ENCODE measurements at places on chromosomes 2 and 18. TPM values are rescaled to one million over a fixed set of nuclear protein-coding genes. Genes with fewer than 3 reads are reported as not detected.
A peak's percentile ranks its signal among the peaks of the same experiment; 100 is the strongest.

- no peaks in the 10 kb centered on the region for H3K36me3 ChIP-seq
- no peak overlapping the region for H3K4me3 ChIP-seq
- H3K4me1 ChIP-seq = no peaks in the 10 kb centered on the region
- peak; percentile 5 for DNase-seq
- H3K27ac ChIP-seq = no peak overlapping the region
These were observed 294.2 kb downstream of the NDUFA10 start for GRCh38 chr2:239730897-239731296.

DNA sequence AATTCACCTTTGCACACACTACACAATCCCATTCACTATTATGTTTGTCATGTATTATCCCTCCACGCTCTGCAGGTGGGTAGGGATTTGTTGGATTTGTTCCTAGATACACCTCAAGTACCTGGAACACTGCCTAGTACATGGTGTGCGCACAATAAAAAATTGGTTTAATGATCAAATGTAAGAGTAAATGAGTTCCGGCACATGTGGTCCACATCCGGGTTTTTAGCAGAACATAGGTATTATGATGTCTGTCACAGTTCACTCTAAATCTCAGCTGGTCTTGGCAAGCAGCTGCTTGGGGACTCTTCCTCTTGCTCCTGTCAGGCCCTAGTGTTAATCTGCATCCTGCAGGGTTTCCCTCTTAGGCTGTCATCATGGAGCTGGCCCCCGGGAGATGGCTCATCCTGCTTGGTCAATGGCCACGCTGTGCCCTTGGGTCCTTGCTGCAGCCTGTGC lies 21.8 kb upstream of the IL1R1 start:
- DNase-seq = no peak
- no peaks in the 10 kb centered on the region for H3K4me1 ChIP-seq
- H3K27ac ChIP-seq = peak overlapping the region; percentile 72
- no peaks in the 10 kb centered on the region for H3K36me3 ChIP-seq
- H3K4me3 ChIP-seq = no peak overlapping the region

- peak; percentile 68 for DNase-seq
- peak overlapping the region; percentile 31 for H3K27ac ChIP-seq
- no peaks in the 10 kb centered on the region for H3K27me3 ChIP-seq
- H3K4me3 ChIP-seq = no peak overlapping the region
These were observed 5.8 kb upstream of the ACAA2 start for GRCh38 chr18:49819071-49819662.

- peaks cover 4% of the 10 kb centered on the region for H3K36me3 ChIP-seq
- no peak for DNase-seq
- H3K27me3 ChIP-seq = no peaks in the 10 kb centered on the region
- no peak overlapping the region for H3K4me3 ChIP-seq
- H3K4me1 ChIP-seq = no peaks in the 10 kb centered on the region
- H3K27ac ChIP-seq = no peak overlapping the region
These were observed 51.8 kb downstream of the ATIC start for GRCh38 chr2:215363461-215364156.

DNA sequence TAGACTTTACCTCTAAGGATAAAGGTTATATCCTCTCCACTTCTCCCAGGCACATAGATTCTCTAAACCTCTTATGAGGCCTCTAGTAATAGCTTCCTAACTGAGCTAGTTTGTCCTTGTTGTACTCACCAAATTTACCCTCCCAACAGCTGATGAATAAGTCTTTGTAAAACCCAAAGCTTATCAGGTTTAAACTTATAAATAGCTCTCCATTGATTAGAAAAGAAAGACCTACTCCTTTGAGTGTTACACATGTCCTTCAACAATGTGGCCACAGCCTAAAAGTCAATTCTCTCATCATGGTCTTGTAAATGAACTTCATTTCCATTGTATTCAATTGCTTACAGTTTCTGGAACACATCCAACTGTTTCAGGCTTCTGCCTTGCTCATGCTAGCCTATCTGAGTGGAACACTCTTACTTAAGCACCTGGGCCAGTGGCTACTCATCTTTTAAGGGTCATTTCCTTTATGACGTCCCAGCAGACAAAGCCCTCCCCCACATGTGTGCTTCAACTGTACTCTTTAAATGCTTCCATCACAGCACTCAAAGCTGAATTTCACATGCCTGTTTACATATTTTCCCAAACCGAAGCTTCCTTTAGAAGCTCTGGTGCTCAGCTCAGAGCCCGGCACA lies 131.6 kb downstream of the CDH2 start:
- no peaks in the 10 kb centered on the region for H3K4me1 ChIP-seq
- H3K27ac ChIP-seq = no peak overlapping the region
- no peak overlapping the region for H3K4me3 ChIP-seq
- H3K27me3 ChIP-seq = no peaks in the 10 kb centered on the region

DNA sequence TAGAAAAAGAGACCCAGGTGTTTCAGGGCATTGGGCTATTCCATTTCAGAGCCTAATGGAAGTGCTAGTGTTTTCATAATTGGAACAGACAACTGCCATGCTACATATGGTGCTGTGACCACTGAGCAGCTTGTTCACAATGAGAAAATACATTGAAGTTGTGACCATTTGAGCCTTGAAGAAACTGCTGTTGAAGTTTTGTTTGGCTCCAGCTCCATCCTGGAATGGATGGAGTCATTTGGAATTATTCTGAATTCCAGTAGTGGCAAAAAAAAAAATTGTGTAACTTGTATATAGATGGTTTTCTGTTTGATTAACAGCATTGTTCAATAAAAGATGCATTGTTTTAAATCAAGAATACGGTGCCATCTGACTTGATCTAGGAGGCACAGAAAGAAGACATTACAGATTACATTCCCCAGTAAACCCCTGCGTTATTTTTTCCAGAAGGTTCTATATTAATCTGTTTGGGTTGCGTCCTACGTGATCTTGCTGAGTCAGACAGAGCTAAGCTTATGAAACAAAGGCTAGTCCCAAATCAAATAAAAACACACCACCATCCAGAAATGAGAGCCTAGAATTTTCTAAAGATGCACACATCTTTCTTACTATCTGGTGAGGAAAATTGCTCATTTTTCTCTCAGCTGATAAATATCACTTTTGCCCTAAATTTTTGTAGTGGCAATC lies 19.2 kb downstream of the FMNL2 start:
- no peaks in the 10 kb centered on the region for H3K36me3 ChIP-seq
- DNase-seq = no peak
- no peak overlapping the region for H3K4me3 ChIP-seq
- no peaks in the 10 kb centered on the region for H3K27me3 ChIP-seq
- H3K4me1 ChIP-seq = no peaks in the 10 kb centered on the region

GRCh38 chr18:9987345-9987744 lies 73.5 kb downstream of the VAPA start:
- H3K27ac ChIP-seq = no peak overlapping the region
- no peak for DNase-seq
- no peaks in the 10 kb centered on the region for H3K4me1 ChIP-seq
- H3K4me3 ChIP-seq = no peak overlapping the region
- H3K36me3 ChIP-seq = no peaks in the 10 kb centered on the region

DNA sequence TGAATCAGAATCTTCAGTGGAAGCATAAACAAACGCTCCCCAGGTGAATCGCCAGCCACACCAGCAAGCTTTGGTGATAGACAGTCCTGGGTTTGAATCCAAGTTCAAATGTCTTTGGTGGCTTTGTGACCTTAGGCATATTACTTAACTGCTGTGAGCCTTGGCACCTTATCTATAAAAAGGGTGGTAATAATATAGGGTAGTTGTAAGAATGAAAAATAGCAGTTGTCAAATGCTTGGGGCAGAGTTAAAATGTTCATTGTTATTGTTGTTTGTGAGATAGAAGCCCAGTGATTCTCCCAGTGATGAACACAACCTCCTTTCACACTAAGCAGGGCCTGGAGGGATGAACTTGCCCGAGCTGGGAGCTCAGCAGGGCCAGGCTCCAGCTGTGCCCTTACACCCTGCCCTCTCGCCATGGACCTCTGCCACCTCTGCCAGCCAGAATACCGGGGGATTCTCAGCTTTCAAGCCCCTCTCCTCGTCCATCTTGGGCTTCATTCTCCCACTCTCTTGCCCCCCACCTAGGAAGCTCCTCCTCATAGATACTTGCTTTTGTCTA lies 6.1 kb upstream of the TMBIM1 start:
- H3K4me1 ChIP-seq = peaks cover 9% of the 10 kb centered on the region
- no peak overlapping the region for H3K27ac ChIP-seq
- H3K27me3 ChIP-seq = no peaks in the 10 kb centered on the region
- no peak for DNase-seq

DNA sequence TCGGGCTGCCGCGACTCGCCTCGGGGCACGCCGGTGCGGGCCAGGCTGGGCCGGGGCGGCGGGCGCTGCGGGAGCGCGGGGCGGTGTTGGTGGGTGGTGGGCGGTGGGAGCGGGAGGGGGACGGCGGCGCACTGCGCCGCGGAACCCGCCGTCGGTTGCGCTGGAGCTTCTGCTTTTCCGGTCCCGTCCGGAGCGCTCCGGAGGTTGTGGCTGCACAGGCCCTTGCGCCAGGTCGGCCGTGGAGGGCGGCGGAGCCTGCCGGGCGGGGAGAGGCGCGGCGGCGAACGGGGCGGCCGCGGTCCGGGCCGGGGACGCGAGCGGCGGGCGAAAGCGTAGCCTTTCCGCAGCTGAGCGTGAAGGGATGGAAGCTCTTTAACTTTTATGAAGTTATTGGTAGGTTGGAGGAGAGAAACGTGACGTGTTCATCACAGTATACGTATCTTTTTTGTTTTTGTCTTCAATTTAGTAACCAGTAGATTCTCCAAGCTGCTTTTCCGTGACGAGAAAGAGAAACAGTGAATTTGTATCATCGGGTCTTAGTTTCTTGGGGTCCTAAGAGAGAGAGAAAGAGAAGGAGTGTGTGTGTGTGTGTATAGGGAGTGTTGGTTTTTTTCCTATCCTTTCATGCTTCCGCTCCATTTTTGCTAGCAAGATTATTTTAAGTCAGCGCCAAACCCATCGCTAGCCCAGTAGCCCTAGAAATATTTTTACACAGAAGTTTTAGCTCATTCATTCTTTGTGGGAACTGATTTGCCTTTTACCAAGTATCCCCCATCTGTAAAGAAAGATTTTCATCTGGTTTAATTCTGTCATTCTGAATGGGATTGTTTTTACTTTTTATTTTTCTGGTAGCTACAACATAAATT lies 535 bp downstream of the ATG4B start:
- no peak overlapping the region for H3K27ac ChIP-seq
- DNase-seq = peak; percentile 65
- H3K36me3 ChIP-seq = no peaks in the 10 kb centered on the region
- H3K4me1 ChIP-seq = peaks cover 20% of the 10 kb centered on the region

DNA sequence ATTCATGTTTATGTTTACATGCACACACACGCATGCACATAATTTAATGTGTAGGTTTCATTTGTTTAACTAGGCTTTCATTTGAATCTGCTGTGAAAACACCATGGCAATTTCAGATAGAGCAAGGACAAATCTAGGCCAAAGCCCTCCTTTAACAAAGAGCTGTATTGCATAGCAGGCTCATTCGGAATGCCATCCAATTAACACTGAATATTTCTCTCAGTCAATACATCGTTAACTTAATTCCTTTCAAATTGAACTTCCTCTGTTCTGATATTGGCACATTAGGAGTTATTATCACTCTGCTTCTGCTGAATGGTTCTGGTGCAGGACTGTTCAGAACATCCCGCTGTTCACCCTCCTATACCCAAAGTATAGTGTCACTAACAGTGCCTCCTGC lies 435.1 kb upstream of the CDH20 start:
- no peak for DNase-seq
- H3K27me3 ChIP-seq = no peaks in the 10 kb centered on the region
- H3K27ac ChIP-seq = no peak overlapping the region
- no peak overlapping the region for H3K4me3 ChIP-seq
- H3K4me1 ChIP-seq = no peaks in the 10 kb centered on the region

- no peak for DNase-seq
- no peaks in the 10 kb centered on the region for H3K27me3 ChIP-seq
- H3K27ac ChIP-seq = no peak overlapping the region
These were observed 5.5 kb downstream of the COL6A3 start for GRCh38 chr2:237408335-237409000.

DNA sequence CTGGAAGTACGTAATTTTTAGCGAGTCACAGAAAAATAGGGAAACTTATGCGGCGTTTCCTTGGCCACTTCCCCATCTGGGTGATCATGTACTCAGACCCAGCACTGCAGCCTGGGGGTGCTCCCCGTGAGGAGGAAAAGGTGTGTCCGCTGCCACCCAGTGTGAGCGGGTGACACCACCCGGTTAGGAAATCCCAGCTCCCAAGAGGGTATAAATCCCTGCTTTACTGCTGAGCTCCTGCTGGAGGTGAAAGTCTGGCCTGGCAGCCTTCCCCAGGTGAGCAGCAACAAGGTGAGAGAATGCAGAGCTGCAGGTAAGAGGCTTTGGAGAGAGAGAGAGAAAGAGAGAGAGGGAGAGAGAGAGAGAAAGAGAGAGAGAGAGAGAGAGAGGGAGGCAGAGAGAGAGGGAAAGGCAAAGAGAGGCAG lies at the start of gene IL1R2:
Gene IL1R2 (plus strand): TSS at position 240 of the 425 bp plus-strand sequence. CDS start 16,616 bp downstream, outside the sequence.
- no peaks in the 10 kb centered on the region for H3K4me1 ChIP-seq
- H3K36me3 ChIP-seq = no peaks in the 10 kb centered on the region
- peak; percentile 71 for DNase-seq
- H3K27me3 ChIP-seq = no peaks in the 10 kb centered on the region
- H3K4me3 ChIP-seq = no peak within 1 kb of the TSS

- H3K27ac ChIP-seq = no peak overlapping the region
- no peak for DNase-seq
- no peak overlapping the region for H3K4me3 ChIP-seq
These were observed 65.5 kb downstream of the EPB41L3 start for GRCh38 chr18:5478261-5478660.

DNA sequence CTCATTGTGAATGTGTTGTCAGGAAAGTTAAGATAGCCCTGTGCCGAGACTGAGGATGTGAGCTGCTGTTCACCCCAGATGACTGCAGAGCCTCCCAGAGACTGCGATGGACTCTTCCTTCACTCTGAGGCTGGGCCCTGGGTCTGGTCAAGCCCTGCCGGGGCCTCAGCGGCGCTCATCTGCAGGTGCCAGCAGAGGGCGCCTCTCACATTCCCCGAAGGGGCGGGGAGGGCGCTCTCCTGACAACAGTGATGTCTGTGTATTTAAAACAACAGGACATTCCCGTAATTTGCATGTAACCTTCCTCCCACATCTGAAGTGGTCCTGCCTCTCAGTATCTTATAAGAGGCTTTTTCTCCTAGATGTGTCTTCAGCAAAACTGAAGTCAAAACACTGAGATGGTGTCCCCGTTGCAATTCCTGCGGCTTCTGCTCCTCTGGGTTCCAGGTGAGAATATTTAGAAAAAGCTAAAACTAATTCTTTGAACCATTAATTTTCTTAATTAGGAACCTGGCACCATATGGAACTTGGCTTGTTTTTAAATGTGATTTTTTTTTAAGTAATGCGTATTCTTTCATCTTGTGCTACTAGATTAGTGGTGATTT lies 1377.9 kb downstream of the RPIA start:
- H3K4me3 ChIP-seq = no peak overlapping the region
- H3K27me3 ChIP-seq = no peaks in the 10 kb centered on the region
- no peaks in the 10 kb centered on the region for H3K36me3 ChIP-seq

THUMPD2 gene
- total RNA-seq = 3.9 TPM

CD207 gene
- not detected for total RNA-seq

C18orf32 gene
- total RNA-seq = 32.3 TPM

PRKAG3 gene
- not detected for total RNA-seq

DYTN gene
- total RNA-seq = not detected

LRRC30 gene
- total RNA-seq = not detected

MALL gene
- 1.8 TPM for total RNA-seq

SERPINB7 gene
- not detected for total RNA-seq

REG1B gene
- not detected for total RNA-seq
